ENCODE measurements at places on chromosomes 2 and 18.

- DNase-seq, result no peak
Measured at GRCh38 chr2:95379371-95379831, 23.1 kb upstream of the FAHD2A start.

- DNase-seq, result peak; percentile 38
Measured at GRCh38 chr2:73156539-73157124, 43.9 kb upstream of the RAB11FIP5 start.

DNA sequence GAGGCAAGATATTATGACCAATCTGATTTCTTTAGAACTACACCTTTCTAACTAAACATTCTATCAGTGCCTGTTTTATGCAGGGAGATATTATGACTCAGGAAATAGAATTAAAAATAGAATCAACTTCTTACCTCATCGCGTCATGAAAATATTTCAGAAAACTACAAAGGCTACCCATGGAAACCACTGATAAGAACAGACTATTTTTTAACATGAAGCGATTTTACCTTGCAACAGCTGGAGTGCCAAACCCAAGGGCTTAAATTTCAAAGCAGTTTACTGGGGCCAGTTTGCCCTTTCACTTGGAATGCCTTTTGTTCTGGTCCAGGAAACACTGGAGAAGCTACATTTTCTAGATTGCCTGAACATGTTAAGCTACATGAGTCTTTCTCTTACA, 304.8 kb upstream of the CCDC68 start:
- DNase-seq, result no peak

DNA sequence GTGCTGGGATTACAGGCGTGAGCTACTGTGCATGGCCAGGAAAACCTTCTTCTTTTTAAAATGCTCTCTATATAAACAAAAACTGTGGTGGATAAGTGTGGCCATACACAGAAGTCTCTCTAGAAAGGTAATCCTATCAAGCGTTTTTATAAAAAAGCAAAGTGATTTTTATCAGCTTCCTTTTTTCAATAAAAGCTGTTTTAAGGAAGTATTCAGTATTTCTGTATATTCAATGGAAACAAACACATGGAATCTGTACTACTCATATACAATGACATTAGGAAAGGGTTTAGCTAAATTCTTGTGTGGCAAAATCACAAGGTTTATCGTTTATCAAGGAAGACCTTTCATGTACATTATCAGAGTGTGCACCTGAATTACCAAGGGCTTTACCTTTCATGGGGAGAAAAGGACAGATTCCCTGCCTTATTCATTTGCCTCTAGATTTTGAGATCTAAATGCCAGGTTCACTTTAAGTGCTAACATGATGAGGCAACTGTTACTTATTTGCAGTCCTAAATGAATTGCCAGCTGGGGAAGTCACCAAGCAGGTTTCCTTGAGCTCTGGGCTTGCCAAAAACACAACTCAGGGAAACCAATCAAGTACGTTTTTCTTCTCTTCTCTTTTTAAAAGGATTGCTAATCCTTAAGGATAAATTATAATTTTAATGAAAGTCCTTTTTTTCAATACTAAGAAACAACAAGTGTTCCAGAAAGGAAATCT, 70.8 kb downstream of the RTN4 start:
- DNase-seq, result no peak

GRCh38 chr2:40310303-40310702, 141.6 kb downstream of the SLC8A1 start:
- no peak for DNase-seq

DNA sequence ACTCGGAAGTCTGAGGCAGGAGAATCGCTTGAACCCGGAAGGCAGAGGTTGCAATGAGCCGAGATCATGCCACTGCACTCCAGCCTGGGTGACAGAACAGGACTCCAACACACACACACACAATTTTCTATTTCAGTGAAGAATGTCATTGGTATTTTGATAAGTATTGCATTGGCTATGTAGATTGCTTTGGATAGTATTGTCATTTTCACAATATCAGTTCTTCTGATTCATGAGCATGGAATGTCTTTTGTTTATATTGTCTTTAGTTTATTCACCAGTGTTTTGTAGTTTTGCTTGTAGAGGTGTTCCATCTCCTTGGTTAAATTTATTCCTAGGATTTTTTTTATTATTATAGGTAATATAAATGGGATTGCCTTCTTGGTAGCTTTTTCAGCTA, 693.4 kb upstream of the SYT4 start:
- DNase-seq, result no peak
